ENCODE measurements at places on chromosomes 7 and 10. TPM values are rescaled to one million over a fixed set of nuclear protein-coding genes. Genes with fewer than 3 reads are reported as not detected.

DNA sequence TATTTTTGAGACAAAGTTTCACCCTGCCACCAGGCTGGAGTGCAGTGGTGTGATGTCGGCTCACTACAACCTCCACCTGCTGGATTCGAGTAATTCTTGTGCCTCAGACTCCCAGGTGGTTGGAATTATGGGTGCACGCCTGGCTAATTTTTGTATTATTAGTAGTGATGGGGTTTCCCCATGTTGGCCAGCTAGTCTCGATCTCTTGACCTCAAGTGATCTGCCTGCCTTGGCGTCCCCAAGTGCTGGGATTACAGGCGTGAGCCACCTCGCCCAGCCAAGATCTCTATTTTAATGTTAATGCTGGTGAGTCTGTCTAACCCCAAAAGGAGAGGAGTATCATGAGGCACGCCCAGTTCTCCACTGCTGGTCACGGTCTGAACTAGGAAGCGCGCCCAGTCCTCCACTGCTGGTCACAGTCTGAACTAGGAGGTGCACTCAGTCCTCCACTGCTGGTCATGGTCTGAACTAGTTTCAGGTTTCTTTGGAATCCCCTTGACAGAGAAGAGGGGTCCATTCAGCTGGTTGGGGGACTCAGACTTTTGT lies 5.6 kb upstream of the LRRC27 start:
- H3K4me3 ChIP-seq: no peak overlapping the region
- no peak overlapping the region for H3K27ac ChIP-seq
- H3K27me3 ChIP-seq: no peaks in the 10 kb centered on the region
- no peak for DNase-seq

DNA sequence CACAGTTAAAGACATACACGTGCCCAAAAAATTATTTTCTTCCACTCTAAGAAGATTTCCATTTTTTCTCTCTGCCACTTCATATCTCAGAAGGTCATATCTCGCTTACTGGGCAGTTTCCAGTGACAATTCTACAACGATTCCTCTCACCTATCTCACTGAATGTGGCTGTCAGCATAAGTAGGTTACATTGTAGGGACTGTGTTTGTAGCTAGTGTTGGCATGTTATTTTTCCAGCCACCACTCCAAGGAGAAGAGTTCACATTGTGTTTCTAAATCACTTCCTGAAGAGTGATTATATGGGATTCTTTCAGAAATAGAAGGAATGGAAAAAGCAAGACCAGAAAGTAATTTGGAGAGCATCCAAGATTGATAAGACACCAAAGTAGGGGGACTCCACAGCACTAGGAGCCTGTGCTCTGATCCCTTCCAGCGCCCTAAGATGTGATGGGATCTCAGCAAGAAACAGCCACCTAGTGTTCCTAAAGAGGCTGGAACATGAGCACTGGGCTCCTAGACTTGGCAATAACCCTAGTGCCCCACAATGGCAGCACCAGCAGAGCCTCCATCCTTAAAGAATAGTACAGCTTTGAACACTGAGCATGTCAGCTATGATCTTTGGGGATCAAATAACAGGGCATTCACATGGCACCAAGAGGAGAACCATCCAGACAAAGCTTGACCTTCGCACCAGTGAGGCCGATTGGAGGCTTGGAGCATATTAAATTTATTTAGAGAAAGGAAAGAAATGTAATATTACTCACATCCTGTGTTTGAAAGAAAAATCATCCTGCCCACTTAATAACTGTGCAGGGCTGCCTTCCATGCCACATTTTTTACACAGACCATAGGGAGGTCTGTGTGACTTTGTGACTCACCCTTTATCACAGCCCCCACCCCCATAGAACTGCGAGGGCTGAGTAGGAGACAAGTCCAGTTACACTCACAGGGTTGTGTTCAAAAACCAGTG lies 51.8 kb downstream of the CAV1 start:
- no peaks in the 10 kb centered on the region for H3K36me3 ChIP-seq
- peaks cover 19% of the 10 kb centered on the region for H3K4me1 ChIP-seq
- H3K27me3 ChIP-seq: no peaks in the 10 kb centered on the region
- DNase-seq: no peak
- H3K27ac ChIP-seq: peak overlapping the region; percentile 33
- H3K4me3 ChIP-seq: no peak overlapping the region

- no peaks in the 10 kb centered on the region for H3K4me1 ChIP-seq
- no peak overlapping the region for H3K27ac ChIP-seq
- DNase-seq: no peak
- no peaks in the 10 kb centered on the region for H3K36me3 ChIP-seq
Measured at GRCh38 chr7:24328050-24328449, 44.1 kb downstream of the NPY start.

DNA sequence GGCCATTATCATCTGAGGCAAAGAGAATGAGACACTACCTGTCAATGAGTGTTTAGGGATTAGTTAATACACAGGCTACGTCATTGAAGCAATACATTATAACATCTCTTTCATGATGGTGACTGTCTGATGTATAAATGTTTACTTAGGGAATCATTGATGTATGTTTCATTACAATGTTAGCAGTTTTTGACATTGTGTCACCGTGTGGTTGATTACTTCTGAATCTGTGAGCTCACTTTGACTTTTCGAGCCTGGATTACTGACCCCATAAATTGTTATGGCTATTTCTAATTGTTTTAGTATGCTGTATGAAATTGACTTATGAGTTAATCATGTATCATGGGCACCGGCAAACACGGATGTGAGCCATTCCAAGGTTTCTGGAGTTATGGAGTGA lies 494.0 kb downstream of the MAGI2 start:
- no peaks in the 10 kb centered on the region for H3K27me3 ChIP-seq
- no peak overlapping the region for H3K4me3 ChIP-seq
- no peaks in the 10 kb centered on the region for H3K36me3 ChIP-seq
- H3K4me1 ChIP-seq: no peaks in the 10 kb centered on the region
- no peak overlapping the region for H3K27ac ChIP-seq

GRCh38 chr10:113232928-113233511 lies 283.0 kb downstream of the TCF7L2 start:
- no peaks in the 10 kb centered on the region for H3K36me3 ChIP-seq
- H3K27ac ChIP-seq: no peak overlapping the region
- H3K4me3 ChIP-seq: no peak overlapping the region
- H3K27me3 ChIP-seq: no peaks in the 10 kb centered on the region

DNA sequence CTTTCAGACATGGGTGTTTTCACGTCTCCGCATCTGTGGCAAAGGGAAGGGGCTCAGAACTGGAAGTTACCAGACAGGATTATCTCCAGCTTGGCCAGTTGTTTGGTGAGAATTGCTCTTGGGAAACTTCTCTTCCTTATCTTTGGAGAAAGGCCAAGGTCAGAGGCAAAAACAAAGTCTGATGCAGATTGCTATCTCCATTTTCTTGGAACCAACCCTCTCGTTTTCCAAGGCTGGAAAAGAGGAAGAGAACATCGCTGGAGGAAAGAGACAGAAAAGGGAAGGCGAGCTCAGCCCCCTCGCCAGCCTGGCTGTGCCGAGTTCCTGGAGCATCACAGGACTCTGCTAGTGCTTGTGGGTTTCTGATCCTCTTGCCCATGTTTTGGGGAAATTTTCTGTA lies 396.8 kb upstream of the SHH start:
- no peaks in the 10 kb centered on the region for H3K36me3 ChIP-seq
- no peak overlapping the region for H3K27ac ChIP-seq
- no peak overlapping the region for H3K4me3 ChIP-seq

Gene ADGRA1
- 0.06 TPM for total RNA-seq

Gene MINDY3
- 31.1 TPM for total RNA-seq

Gene NACAD
- 14.1 TPM for total RNA-seq

Gene GIMAP6
- total RNA-seq: 37.0 TPM

Data from esophagus muscularis mucosa (tissue), 4 donors.